ENCODE measurements at places on chromosomes 6 and 20. TPM values are rescaled to one million over a fixed set of nuclear protein-coding genes. Genes with fewer than 3 reads are reported as not detected.

VSTM2L gene
- total RNA-seq = 5.0 TPM

KIF13A gene
- 47.4 TPM for total RNA-seq

DPPA5 gene
- total RNA-seq = not detected

IRF4 gene
- not detected for total RNA-seq

TTK gene
- total RNA-seq = 0.26 TPM

MICB gene
- total RNA-seq = 2.9 TPM

TRIM15 gene
- total RNA-seq = not detected
